GM04503 (cell line): ENCODE measurements at places on chromosomes 16 and 17.

DNA sequence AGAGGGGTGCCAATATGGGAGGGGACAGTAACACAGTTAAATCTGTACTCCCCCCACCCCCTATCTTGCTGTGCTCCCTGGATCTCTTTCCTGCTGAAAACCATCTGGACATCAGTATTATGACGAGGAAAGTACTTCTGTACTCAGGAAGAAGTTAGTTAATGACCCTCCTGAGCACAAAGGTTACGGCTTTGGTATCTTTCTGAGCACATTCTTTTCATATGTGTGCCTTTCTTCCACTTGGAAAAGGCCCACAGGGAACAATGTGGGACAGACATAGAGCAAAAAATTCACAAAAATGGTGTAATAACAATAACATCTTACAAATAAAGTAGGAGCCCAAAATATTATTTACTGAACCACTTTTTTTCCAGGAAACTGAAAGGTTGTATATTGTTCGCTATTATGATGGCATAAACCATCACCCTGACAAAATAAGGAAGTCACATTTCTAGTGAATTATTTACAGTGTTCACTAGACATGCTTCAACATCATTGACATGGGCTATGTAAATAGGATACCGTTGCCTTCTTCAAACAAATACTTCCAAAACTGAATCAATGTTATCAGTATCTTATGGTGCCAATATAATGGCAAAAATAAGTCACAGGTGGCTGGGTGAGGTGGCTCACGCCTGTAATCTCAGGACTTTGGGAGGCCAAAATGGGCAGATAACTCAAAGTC, 5.5 kb downstream of the WIPI1 start:
- DNase-seq: no peak

GRCh38 chr16:84397090-84397489, 28.8 kb downstream of the ATP2C2 start:
- DNase-seq: no peak

DNA sequence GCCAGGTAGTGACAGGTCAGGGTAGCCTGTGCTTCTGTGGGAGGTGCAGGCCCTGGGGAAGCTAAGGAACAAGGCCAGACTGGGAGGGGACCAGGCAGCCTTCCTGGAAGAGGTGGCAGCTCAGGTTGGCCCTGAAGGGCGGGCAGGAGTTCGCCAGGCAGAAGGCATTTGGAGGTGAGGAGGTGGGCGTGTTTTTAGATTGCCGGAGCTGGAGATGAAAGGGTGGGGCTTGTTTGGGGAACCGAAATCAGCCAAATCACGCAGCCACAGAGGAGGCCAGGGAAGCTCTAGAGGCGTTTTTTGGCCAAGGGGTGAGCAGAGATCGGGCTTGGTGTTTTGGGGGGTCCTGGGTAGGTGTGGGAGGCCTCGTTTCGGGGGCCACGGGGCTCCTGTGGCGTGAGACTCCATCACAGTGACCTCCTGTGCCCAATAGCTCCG, 7.6 kb downstream of the ADCY7 start:
- DNase-seq: no peak

- no peak for DNase-seq
These were observed 135.8 kb upstream of the CPHXL start for GRCh38 chr16:75862098-75862386.

GRCh38 chr17:30716461-30717290, 107.8 kb downstream of the CRLF3 start:
- no peak for DNase-seq

GRCh38 chr16:8023326-8023725, 567.0 kb downstream of the TMEM114 start:
- DNase-seq: no peak

- no peak for DNase-seq
These were observed 43.3 kb upstream of the CMIP start for GRCh38 chr16:81401035-81401950.

DNA sequence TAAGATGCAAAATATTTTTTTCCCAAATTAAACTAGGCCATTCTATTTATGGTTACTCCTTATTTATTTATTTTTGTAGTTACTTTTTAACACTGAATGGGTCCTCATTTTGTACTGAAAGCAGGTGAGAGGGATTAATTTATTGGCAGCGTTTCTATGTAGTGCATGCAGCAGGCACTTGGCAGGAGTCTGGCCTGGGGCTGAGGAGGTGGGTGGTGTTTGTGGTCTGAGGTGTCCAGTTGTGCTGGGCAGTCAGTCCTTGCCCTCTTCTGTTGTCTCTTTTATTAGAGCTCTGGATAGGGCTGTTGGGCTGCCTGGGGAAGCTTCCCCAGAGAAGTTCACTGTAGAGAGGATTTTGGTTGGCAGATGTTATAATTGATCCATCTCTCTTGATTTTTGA, 12.7 kb downstream of the SEC14L1 start:
- DNase-seq: no peak

- no peak for DNase-seq
These were observed 43.1 kb downstream of the GLG1 start for GRCh38 chr16:74563828-74564263.

GRCh38 chr16:8729779-8730334, 55.4 kb downstream of the ABAT start:
- DNase-seq: no peak

DNA sequence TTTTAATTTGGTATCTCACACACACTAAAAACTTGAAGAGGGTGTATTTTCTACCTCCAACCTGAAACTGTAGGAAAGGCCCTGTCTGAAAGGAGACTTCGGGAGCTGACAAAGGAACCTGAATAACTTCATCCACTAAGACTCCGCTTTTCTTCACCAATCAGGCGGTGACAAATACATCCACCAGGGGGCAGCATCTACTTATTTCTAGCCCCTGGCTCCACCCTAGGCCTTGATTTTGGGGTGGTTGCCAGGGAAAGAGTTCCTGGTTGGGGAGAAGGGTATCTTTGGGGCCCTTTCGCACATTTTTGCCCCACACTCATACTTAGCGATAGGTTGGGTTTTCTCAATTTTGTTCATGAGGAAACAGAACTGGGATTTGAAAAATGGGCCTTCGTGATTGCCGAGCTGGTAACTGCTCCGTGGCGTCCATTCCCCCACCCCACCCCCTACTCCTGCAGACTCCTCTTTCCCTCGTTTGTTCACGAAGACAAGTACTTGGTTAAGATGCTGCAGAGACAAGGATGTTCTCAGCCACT, 4.8 kb upstream of the ARL4D start:
- DNase-seq: no peak

GRCh38 chr17:64736804-64737492, 74.8 kb upstream of the SMURF2 start:
- no peak for DNase-seq

GRCh38 chr17:41520821-41521521, 2.3 kb upstream of the KRT15 start:
- no peak for DNase-seq

GRCh38 chr16:10504404-10504885, 76.0 kb downstream of the EMP2 start:
- no peak for DNase-seq

- DNase-seq: no peak
These were observed 5.0 kb upstream of the CCDC42 start for GRCh38 chr17:8749616-8750015.

DNA sequence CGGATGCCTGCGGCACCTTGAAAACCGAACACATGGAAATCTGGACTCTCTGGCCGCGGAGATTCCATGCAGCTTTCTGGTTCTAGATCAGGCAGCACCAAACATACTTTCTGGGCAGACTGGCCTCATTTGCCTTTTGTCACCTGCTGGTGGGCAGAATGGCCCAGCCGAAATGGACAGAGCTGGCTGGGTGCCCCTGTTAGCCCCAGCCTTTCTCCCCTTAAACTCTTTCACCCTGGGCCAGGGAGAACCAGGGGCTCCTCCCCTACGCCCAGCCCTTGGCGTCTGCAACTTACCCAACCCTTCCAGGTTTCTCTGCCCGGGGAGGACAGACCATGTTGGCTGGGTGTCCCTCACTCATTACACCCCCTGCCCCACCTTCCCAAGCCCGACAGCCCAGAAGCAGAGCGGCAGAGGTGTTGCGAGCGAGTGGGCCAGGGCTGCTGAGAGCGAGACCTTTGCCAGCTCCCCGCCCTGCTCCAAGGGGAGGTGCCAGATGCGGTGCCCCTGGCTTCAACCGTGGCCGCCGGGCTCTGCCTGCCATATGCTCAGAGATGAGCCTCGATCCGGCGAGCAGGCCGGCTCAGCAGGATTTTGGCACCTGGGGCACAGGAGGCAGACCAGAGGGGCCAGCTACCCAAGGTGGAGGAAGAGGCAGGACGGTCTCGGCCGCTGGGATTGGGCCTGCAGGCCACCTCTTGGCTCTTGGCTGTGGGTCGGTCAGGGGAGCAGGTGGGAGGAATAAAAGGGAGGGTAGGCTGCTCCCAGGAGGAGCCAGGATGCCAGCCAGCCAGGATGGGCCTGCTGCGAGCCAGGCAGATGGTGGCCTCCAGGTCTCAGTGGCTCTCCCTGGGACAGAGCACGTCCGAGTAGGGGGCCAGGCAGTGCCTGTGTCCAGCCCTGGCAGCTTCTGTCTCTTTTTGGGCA, 191.3 kb downstream of the NTN1 start:
- no peak for DNase-seq

DNA sequence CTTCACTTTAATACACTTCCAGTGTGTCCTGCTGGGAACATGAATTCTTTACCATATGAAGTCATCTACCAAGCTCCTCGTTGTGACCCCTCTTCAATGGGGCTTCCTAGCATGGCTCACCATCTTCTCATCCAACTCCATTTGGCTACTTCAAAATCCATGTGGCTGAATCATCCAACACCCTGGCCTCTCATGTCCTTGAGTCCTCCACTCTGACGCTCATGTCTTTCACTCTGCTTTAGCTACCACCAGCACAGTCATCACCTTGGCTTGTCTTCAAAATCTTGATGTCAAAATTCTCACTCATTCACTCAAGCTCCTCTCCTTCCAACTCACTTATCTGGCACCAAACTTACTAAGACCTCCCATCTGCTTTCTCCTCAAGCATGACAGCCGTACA, 35.8 kb downstream of the AMFR start:
- DNase-seq: peak; percentile 98

- DNase-seq: no peak
These were observed 8.1 kb downstream of the CORO7 start for GRCh38 chr16:4408323-4408690.

GRCh38 chr16:57736419-57737351, 1.1 kb downstream of the KATNB1 start:
- peak; percentile 52 for DNase-seq

- DNase-seq: no peak
These were observed 175.6 kb downstream of the PCTP start for GRCh38 chr17:55926276-55926990.

DNA sequence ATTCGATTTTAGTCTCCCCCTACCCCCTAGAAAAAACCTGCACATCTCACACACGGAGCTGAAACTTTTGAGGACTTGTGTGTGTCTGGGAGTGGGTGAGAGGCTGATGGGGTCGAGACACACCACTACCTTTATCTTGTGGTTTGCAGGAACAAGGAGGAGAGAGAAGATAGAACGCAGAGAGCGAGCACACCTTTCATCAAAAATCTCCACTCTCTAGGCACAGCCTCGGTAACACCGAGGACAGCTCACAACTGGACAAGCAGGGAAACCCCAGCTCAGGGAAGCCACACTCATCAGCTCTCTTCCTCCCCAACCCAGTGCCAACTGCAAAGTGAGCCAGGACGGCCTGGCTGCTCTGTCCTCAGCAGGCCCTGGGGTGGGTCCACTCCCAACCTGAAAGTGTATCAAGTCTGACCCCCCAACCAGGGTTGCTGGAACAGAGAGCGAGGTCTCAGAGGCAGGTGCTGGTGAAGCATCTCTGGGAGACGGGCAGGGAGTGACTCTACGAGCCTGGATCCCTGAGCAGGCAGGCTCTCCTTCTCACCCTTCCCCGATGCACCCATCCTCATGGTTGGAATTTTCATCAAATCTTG, 5.2 kb upstream of the GHDC start:
- no peak for DNase-seq

- DNase-seq: peak; percentile 71
These were observed 161.2 kb upstream of the IRX3 start for GRCh38 chr16:54447576-54448440.

DNA sequence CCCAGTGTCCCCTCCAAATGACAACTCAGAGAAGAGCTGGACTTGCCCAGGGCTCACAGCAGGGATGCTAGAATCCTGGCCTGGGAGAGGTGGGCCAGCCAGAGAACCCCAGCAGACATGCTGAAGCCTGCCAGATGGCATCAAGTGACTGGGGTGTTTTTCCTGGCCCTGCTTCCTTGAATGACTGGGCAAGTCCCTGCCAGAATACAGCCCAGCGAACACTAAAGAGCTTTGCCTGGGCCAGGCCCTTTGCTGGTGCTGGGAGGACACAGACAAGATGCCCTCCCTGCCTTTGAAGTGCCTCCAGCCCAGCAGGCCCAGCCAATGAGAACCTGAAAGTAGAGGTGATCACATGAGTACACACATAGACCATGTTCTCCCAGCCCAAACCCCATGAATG, 11.5 kb downstream of the ZNF319 start:
- no peak for DNase-seq
